ENCODE measurements at places on chromosomes 7 and 10.

DNA sequence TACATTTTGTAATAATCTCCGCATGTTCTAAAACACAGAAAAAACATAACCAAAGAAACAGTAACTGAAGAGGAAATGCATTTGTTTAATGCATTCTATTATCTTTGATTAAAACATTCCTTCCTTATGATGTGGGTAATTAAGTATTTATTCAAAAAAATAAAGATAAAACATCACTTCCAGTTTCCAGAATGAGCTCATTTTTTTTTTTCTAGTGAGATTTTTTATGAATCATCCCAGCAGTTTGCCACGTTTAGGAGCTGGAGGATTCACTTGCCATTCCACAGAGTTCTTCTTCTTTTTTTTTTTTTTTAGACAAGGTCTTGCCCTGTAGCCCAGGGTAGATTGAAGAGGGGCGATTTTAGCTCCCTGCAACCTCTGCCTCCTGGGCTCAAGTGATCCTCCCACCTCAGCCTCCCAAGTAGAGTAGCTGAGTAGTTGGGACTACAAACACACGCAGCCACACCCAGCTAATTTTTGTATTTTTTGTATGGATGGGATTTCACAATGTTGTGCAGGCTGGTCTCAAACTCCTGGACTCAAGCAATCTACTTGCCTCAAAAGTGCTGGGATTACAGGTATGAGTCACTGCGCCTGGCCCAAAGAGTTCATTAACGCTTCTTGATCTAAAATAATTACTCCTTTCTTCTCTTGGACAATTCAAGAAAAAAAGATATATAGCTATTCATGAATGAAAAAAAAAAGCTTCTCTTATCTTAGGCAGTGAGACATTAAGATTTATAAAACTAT, 177.3 kb downstream of the DKK1 start:
- DNase-seq = no peak

DNA sequence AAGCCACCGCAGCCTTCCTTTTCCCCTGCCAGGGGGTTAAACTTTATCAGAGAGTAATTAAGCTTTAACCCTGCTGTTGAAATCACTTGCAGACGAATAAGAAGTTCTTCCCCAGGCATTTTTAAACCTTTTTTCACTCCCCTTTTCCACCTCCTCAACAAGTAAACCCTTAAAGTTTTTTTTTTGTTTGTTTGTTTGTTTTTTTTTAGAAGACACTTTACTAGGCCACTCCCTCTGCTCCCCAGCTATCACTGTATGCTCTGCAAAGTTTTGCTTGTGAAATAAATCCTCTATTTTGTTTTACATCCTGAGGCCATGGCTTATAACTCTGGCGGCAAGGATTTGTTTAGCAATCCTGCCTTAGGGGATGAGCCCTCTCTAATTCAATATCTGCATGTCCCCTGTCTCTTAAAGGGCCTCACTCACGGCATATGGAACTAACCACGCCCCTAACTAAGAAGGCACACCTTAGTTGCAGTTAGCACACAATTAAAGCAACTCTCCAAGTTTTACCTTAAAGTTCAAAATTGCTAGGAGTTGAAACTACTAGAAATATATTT, 1354.7 kb upstream of the LRRTM3 start:
- peak; percentile 12 for DNase-seq

DNA sequence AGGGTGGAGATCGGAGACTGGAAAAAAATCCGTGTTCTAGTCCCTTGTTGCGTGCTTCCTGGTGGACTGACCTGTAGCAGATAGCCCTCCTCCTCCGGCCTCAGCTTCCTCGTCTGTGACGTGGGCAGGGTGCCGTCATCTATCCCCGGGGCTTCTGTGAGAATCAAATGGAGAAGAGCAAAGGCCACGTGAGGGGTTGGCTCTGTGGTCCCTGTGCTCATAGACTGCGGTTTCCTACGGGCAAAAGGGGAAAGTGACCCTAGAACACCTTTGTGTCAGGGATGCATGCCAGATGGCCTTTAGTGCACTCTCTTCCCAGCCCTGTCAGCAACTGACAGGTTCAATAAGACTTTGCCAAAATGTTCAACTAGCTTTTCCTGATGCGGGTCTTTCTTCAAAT, 33.7 kb downstream of the GRK5 start:
- no peak for DNase-seq

DNA sequence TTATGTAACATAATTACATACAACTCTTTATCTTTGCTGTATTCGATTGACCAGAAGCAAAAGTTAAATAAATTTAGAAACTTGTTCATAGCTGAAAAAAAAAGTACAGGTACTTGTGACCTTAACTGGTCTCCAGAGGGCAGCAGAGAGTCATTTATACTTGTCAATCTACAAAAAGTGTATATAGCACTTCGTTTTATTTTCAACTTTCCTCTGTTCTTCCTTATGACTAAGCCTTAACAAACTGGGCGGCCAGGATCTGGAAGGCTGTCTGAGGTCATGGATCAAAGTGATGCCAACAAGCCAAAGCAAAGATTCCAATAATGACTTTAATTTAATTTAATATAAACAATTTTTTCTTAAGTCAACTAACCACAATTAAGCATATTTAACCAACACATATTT, 29.8 kb downstream of the C10orf67 start:
- DNase-seq = peak; percentile 8

- DNase-seq = no peak
These were observed 9.0 kb downstream of the GET4 start for GRCh38 chr7:885261-885892.

GRCh38 chr10:17244700-17245365, 16.8 kb downstream of the VIM start:
- no peak for DNase-seq

DNA sequence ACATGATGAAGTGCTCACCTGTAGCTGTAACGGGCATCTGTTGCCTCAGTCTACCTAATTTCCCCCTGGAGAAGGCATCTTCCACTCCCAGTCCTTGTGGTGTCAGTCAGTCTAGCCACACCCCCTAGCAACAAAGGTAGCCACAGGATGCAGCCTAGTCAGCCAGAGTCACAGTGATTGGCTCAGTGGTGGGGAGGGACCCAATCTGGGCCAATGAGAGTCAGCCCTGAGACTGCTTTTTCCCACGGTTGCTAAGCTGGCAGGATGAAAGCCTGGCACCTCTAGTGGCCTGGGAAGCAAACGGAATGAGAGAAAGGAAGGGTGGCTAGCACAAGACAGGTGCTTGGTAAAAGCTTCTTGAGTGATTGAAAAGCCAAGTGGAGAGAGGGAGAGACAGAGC, 118.6 kb downstream of the SH3PXD2A start:
- DNase-seq = no peak

- no peak for DNase-seq
These were observed 63.1 kb upstream of the LRRTM3 start for GRCh38 chr10:66862687-66863258.

GRCh38 chr10:79001082-79001885, 67.5 kb upstream of the ZMIZ1 start:
- peak; percentile 77 for DNase-seq

DNA sequence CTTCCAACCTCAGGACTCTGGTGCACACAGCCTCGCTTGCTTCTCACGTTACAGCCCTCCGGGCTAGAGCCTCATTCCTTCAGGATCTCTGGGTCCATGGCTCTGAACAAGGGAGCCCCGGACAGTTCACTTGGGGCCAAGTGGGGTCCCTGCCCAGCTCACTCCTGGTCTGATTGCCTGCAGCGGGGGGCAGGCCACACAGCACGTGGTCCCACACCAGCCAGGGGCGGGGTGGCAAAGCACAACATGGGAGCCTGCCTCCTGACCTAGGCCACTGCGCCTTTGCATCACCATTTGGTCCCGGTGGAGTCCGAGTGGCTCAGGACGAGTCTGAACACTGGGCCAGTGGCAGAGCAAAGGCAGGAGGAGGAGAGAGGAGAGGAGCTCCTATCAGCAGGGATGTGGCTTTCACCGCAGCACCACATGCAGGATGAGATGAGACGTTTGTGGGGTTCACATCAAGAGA, 13.4 kb upstream of the CRYGN start:
- no peak for DNase-seq

- DNase-seq = no peak
These were observed 21.5 kb upstream of the PPP3CB start for GRCh38 chr10:73517166-73517888.

GRCh38 chr10:34658934-34659333, 156.2 kb downstream of the PARD3 start:
- DNase-seq = no peak

- DNase-seq = no peak
These were observed 12.0 kb downstream of the AFAP1L2 start for GRCh38 chr10:114392112-114392835.

DNA sequence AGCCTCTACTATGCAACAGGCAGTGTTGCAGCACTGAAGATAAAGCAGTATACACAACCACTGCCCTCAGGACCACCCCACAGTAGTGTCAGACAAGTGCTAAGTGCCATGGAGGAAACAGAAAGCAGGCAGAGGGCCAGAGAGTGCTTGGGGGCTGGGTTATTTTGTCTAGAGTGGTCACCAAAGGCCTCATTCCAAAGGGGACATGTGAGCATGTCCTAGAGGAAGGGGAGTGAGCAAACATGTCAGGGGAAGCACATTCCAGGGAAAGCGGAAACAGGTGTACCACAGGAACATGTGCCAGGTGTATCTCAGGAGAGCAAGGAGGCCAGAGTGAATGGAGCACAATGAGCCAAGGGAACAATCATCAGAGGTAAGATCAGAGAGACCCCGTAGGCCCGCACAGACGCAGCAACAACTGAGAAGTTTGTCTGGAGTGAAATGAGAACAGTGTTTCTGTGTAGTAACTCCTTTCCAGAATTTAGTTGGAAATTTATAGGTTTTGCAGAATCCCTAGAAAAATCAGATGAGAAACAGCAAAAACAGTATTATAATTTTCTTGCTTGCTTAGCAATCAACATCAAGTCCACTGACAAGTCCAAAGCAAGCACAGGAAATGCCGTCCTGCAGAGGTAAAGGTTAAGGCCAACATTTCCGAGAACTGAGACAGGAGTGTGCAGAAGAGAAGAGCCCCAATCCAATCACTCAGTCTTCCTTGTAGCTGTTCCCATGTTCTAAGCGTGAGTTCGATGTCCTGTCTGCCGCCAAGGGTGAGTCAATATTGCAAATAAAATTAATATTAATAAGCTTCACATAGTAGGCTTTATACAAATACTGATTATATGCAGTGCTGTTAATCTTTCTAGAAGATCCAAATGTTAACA, 67.3 kb downstream of the SGMS1 start:
- no peak for DNase-seq

GRCh38 chr7:106515321-106515720, 145.6 kb downstream of the CCDC71L start:
- DNase-seq = no peak

GRCh38 chr7:125878988-125879387, 949.4 kb upstream of the POT1 start:
- DNase-seq = no peak

- DNase-seq = no peak
These were observed 7.6 kb upstream of the HILPDA start for GRCh38 chr7:128447941-128448564.

GRCh38 chr7:7014827-7015595, 167.3 kb upstream of the C1GALT1 start:
- DNase-seq = no peak
